ELR (cell line): ENCODE measurements at places on chromosomes 2 and 18.

DNA sequence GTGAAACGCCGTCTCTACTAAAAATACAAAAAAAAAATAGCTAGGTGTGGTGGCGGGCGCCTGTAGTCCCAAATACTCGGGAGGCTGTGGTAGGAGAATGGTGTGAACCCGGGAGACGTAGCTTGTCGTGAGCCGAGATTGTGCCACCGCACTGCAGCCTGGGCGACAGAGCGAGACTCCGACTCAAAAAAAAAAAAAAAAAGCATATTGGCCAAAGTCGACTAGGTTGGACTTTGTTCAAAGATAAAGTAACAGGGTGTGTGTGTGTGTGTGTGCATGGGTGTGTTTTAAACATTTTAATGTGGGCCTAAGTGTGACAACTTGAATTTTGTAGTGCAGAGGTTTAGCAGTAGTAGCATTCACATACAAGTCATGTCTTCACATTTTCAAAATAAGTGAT is 11.7 kb downstream of the GEMIN6 start:
- no peak for DNase-seq

GRCh38 chr18:70454704-70455322 is 166.0 kb downstream of the SOCS6 start:
- peak; percentile 81 for DNase-seq

- DNase-seq = no peak
Observed at GRCh38 chr18:13223311-13224143, 5.0 kb downstream of the LDLRAD4 start.

- no peak for DNase-seq
Observed at GRCh38 chr2:239971115-239971514, 54.0 kb downstream of the NDUFA10 start.

- peak; percentile 70 for DNase-seq
Observed at GRCh38 chr18:25832001-25832604, 258.3 kb downstream of the SS18 start.

- no peak for DNase-seq
Observed at GRCh38 chr2:160028431-160029269, 33.8 kb downstream of the PLA2R1 start.

GRCh38 chr18:58887613-58887963 is 22.9 kb downstream of the ZNF532 start:
- peak; percentile 89 for DNase-seq

DNA sequence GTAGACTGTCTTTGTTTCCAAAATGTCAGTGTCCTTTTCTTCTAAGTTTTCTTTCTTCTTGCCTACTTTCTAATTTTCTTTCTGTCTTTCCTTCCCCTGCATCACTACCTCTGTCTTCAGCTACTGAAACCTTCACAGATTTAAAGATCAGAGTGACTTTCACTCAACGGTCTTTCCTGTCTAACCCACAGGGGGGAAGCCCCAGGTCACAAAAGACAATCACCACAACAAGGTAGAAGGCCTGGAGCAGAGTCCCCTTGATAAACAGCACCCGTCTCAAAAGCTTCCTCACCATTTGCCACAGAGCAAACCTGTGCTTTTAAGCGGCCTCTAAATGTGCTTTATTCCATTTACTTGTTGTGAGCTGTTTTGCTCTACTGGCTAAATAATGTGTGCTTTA is 665.4 kb downstream of the BCL11A start:
- DNase-seq = no peak

DNA sequence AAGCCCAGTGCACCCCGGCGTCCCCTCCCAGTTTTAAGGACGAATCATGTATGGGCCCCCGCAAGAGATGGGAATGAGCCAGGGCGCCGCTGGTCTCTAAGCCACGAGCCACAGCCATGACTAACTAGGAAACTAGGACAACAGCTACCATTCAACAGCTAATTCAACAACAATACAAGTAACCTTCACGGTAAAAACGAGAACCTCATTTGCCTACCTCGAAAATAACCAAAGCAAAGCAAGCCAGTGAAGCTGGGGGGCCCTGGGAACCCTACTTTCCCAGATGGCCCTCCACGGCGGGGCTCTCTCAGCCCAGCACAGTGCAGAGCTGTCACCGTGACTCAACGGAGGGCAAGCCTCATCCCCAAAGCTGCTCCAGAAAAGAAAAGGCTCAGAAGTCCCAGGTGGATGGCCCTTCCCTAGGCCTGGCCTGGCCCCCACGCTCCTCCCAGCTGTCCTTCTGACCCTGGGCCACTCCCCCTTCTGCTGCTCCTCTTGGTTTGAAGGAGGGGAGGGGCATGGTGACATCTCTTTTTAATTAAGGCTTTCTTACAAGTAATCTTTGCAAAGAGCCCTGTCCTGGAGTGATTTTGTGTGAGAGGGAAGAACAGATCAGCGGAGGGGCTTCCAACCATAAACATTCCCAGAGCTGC is 126.3 kb downstream of the HDAC4 start:
- peak; percentile 87 for DNase-seq

GRCh38 chr2:210630873-210631560 is 74.6 kb downstream of the CPS1 start:
- no peak for DNase-seq

DNA sequence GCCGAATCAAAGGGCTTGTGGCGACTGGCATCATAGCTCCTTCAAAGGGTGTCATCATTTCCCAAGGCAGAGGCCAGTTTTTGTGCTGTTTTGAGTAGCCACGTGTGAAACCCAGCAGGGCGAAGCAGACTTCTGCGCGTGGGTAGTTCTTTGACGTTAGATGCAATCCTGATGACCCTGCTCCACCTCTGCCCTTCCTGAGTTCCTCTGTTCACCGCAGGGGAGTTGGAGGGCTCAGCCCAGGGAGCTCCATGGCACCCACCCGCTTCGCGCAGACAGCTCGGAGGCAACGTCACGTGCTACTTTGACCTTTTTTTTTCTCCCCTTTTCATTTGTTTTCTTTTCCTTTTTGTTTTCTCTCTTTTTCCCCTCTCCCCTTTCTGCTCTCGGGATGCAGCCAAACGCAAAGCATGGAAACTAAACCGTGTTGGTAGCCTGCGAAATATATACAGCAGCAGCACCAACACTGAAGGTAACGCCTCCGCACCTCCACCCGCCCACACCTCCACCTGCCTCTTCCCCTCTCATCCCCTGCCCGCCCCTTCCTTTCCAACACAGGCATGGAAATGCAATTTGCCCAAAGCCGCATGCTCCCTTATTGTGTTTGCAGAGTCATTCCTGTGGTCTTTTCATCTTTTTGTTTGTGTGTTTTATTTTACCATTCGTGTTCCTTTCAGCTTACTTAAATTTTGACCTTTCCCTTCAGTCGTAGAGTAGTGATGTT is 153.6 kb downstream of the GBX2 start:
- no peak for DNase-seq

DNA sequence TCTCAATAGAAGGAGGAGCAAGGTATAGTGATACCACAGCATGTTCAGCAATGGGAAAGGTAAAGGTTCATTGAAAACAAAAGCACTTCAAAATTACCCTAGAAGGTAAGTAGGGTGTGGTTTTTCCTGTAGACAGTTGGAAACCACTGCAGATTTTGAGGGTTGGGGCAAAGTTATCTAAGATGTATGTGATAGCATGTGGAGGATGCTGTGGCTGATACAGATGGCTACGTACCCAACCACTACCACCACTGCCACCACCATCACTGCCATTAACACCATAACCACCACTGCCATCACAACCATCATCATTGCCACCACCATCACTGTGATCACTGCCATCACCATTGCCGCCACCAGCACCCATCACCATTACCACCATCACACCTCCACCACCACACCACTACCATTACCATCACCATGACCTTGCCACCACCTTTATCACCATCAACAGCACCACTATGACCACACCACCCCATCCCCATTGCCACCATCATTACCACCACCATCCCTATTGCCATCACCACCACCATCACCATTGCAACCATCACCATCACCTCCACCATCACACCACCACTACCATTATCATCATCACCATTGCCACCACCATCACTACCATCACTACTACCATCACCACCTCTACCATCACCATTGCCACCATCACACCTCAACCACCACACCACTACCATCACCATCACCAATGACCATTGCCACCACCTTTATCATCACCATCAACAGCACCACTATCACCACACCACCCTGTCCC is 3.7 kb downstream of the TMSB10 start:
- DNase-seq = no peak

DNA sequence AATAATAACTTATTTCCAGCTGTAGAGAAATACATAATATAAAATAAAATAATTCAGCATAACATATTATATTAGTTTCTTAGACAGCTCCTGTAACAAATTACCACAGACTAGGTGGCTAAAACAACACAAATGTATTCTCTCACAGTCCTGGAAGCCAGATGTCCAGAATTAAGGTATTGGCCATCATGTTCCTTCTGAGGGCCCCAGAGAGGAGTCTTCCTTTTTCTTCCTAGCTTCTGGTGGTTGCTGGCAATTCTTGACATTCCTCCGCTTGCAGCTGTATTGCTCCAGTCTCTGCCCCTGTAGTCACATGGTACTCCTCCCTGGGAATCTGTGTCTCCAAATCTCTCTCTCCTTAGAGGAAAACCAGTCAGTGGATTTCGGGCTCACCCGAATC is 146.8 kb downstream of the RBM43 start:
- DNase-seq = no peak

DNA sequence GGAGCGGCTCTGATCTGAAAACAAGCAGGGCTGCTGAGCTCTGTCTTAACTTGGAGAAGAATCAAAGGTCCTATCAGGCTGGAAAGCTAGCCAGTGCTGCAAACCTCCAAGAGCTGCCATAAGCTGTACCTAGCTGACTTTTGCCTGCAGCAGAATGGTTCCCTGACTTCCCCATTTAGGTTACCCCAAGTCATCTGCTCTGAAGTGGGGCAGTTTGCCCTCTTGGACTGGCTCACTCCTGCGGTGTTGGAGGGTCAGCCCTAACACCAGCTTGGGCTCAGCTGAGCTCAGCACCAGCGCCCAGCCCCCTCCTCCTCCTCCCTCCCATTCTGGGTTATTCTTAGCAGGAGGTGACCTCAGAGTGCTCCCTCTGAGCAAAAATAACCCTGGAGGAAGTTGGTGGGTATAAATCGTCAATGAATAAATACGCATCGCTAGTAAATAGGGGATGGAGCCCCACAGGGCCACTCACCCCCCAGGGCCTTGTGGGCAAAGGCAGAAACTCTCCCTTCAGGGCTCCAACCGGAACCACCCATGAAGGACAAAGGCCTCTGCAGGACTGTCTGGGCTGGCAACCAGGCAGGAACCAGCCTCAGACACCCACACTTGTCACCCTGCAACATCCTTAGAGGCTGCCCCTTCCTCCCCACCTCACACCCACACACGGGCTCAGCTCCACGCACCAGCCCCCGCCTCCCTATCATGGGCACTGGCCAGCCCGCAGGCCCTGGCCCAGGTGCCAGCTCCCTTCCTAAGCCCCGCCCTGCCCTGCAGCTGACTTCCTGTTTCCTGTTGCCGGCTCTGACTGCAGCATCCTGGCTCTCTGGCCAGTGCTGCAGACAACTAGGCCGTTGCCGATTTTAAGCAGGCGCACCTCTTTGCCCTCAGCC is 46.9 kb downstream of the DNMT3A start:
- peak; percentile 10 for DNase-seq

GRCh38 chr2:229526951-229527350 is 187.4 kb downstream of the DNER start:
- DNase-seq = no peak

- DNase-seq = no peak
Observed at GRCh38 chr2:234914371-234915154, 37.3 kb upstream of the SH3BP4 start.

DNA sequence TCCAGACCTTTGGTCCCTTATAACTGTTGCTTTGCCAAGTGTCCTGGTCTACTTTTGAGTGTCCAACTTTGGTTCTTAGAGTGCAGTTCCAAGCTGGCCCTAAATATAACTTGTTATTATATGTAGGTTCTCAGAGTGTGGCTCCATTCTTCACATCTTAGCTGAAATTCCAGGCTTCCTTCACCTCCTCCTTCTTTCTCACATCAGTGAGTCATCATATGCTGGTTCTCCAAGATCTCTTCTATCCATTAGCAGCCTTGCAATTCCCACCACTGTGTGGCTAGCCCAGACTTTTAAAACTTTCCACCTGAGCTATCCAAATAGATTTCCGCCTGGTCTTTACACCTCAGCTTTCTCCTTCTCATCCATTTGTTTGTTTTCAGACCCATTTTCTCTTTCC is 12.6 kb upstream of the CXCR4 start:
- DNase-seq = no peak

- DNase-seq = no peak
Observed at GRCh38 chr18:26406854-26407517, 141.4 kb downstream of the KCTD1 start.

- DNase-seq = no peak
Observed at GRCh38 chr2:46351750-46352138, 54.5 kb downstream of the EPAS1 start.

- DNase-seq = no peak
Observed at GRCh38 chr18:54222922-54223567, 1.4 kb downstream of the MBD2 start.

GRCh38 chr18:3605954-3606443 is 156.0 kb downstream of the TGIF1 start:
- peak; percentile 75 for DNase-seq

DNA sequence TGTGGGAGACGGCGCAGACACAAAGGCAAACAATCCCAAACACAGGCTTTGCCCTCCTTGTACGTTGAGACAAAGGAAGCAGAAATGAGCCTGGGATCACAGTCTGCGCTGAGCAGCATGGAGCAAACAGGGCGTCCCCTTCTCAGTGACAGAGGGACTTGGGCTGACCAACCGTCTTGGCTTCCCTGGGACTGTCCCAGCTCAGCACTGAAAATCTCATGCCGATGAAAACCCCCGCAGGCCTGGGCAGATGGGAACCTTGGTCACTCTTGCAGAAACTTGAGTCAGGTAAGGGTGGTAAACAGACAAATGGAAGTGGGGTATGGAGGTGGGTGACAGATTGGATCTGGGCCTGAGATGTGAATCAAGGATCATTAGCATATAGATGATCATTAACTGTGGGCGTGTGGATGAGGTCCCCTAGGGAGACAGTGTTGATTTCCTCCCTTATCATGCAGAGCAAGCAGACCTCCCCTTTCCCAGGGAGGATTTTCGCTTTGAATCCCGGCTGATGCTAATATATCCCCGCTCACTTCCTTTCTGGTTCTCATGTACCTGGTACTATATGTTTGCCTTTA is 19.1 kb upstream of the SH3BP4 start:
- DNase-seq = no peak

DNA sequence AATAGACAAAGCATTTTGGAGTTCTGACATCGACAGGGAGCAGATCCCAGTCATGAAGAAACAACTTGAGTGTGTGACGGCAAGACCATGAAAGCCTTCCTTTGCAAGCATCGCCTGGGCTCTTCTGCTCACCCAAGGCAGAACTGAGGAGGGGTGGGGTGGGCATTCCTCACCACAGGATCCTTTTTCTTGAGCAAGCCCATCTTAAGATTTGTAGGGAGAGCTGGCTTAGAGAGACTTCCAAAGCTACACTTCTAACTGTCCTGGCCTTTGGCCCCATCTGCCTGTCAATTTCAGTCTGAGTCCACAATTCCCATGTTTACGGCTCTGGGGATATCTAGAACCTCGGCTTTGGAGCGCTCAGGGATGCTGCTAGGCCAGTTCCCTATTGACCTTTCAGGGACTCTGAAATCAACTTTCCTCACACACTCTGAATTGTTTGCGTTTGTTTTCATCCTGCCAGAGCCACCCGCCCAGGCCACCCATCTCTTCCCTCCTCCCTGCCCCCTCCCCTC is 3.7 kb downstream of the KLHL14 start:
- DNase-seq = no peak

- peak; percentile 42 for DNase-seq
Observed at GRCh38 chr2:193476171-193476800, 1281.6 kb upstream of the TMEFF2 start.

- DNase-seq = peak; percentile 90
Observed at GRCh38 chr2:238239863-238240756, at the start of gene HES6. TSS of gene HES6 (minus strand) at chr2:238240038. CDS start at chr2:238239905, 133 bp downstream.
